ENCODE measurements at places on chromosomes 12 and 14.

DNA sequence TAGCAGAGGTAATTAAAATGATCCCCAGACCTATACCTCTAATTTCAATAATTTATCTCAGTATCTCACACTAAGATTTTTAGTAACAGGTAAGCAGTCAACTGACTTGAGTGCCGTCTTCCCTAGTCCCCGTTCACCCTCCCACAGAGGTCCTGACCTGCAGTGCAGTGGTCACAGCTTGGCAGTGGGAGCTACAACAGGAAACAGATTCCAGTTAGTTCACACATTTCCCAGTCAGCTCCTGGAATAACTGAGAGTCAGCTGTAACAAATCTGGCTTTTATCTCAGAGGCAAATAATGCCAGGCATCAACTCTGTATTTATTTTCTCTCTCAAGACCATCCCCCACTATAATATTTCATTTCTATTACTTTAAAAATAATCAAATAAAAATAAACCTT lies 308.2 kb downstream of the ATP23 start:
- no peak for DNase-seq

DNA sequence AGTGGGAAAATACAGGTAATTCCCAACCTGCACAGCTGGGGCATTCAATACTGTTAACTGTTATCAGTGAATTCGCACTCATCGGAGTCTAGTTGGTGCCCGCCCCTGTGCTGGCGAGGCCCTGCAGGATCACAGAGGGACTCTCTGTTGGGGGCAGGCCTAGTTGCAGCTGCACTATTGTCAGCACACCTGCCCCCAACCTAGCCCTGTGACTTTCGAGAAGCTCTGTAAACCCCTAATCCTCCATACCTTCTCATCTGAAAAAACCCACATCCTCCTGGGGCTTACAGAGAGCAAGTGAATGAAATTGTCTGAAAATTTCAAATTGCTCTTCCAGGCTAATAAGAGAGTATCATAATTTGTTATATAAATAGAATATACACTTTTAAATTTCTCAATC lies 132.2 kb upstream of the NUDT4 start:
- DNase-seq = peak; percentile 25

- no peak for DNase-seq
Measured at GRCh38 chr12:132909030-132909368, 21.6 kb upstream of the CHFR start.

- no peak for DNase-seq
Measured at GRCh38 chr12:66552716-66553115, 126.2 kb downstream of the GRIP1 start.

- DNase-seq = peak; percentile 34
Measured at GRCh38 chr12:6532927-6533652, 1.2 kb upstream of the GAPDH start.

DNA sequence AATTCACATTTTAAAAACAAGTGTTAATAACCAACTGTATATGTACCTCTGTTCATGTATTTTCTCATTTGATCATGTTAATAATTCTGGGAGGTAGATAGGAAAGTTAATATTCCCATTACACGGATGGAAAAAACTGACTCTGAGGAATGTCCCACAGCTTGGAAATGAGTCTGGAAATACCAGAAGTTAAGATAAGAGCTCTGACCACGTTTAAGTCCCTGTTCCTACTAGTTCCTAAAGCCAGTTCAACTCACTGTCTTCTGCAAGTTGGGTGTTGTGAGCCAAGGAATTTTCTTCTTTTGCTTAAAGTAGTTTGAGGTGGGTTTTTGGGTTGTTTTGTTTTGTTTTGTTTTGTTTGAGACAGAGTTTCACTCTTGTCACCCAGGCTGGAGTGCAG lies 104.5 kb downstream of the TMEM30B start:
- DNase-seq = no peak

- DNase-seq = no peak
Measured at GRCh38 chr14:68011406-68012028, 191.9 kb downstream of the RAD51B start.

GRCh38 chr12:17358835-17359234 lies 731.2 kb downstream of the RERGL start:
- DNase-seq = no peak

GRCh38 chr12:26935636-26936378 lies 2.0 kb downstream of the INTS13 start:
- no peak for DNase-seq

- no peak for DNase-seq
Measured at GRCh38 chr12:88241862-88242570, 99.9 kb downstream of the TMTC3 start.

All from NK-92 treated with Interleukin-12 subunit alpha and Interleukin-12 subunit beta, amount 100 ng/mL, for 24 hours (cell line).